Central memory CD4-positive, alpha-beta T cell (primary cell): ENCODE measurements at places on chromosomes 1 and 21.

GRCh38 chr1:28104866-28105467 lies 16.6 kb upstream of the EYA3 start:
- no peak for DNase-seq

- DNase-seq = no peak
Observed at GRCh38 chr21:18744840-18745239, 341.3 kb upstream of the TMPRSS15 start.

DNA sequence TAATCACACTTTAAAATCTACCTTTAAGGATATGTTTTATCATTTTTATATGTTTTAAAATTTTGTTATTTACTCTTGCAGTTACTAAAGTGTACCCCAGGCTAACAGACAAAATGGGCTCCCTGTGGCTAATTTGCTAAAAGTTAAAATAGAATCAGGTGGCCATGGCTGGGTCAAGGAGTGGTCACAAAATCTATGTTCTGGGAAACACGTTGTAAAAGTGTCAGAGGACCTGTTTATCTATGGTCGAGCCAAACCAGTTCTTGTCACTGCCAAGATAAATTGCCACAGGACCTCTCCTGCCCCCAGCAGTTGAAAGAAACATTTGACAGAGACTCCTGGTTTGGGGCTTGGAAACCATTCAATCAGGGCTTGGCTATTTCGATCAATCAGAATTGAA lies 21.2 kb upstream of the TTLL7 start:
- DNase-seq = no peak

- no peak for DNase-seq
Observed at GRCh38 chr1:54591127-54591756, 32.1 kb downstream of the FAM151A start.

DNA sequence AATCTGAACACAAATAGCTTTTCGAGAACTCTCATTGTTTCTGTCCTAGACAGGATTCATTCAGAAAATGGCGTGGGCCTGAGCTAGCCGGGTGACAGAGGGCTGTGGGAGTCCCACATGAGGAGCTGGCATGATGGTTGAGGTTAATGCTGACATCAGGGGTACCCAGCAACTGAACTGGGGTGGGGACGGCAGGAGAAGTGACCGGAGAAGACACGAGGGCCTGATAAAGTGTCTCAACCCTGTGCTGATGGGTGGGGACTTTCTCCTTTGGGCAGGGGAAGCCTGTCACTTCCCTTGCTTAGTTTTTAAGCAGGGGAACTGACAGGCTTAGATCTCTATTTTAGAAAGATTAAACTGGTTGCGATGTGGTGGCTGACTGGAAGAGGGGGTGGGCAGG lies 14.6 kb downstream of the CHIT1 start:
- DNase-seq = no peak

DNA sequence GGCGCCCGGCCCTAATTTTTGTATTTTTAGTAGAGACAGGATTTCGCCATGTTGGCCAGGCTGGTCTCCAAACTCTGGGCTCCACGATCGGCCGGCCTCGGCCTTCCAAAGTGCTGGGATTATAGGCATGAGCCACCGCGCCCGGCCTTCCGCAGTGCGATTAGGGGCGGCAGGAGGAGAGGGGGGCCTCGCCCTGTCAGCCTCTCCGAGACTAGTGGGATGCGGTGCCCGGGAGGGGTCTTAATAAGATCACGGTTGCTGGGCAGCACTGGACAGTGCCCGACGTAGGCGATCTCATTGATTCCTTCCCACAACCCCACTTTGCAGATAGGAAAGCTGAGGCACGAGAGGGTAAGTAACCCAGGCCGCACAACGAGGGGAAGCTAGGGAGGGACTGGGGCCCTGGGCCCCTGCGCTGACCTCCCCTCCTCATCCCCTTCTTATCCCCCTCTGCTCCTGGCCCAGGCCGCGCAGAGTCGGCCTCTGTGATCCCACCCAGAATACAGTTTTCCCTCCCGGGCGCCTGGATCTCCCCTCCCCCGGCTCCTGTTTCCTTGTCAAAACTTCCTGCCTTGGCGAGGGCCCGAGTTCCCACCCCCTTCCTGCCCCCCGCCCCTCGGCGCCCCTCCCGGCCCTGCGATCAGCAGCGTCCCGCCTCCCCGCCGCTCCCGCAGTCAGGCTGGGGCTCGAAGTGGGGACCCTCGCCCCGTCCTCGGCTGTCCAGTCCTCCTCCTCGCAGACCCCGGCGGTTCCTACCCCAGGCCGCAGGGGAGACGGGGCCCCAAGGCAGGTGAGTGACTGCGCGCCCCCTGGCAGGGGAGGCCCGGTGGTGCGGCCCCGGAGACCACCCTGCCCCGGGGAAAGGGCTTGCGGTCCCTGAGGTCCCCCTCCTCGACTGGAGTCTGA lies at the start of gene PEAR1:
Gene PEAR1, plus strand, starts transcription at position 671 of the 906 bp plus-strand sequence. CDS start 10,209 bp downstream, outside the sequence.
- no peak for DNase-seq

GRCh38 chr1:51515312-51515960 lies 3.6 kb downstream of the EPS15 start:
- no peak for DNase-seq

GRCh38 chr1:167401260-167401873 lies 117.0 kb downstream of the CD247 start:
- peak; percentile 36 for DNase-seq

- no peak for DNase-seq
Observed at GRCh38 chr1:204560590-204561150, 44.5 kb downstream of the MDM4 start.

- DNase-seq = no peak
Observed at GRCh38 chr1:17719874-17720273, 35.3 kb upstream of the ACTL8 start.

GRCh38 chr1:211327346-211327921 lies 801 bp downstream of the TRAF5 start:
- DNase-seq = peak; percentile 47

GRCh38 chr1:7684132-7684531 lies 87.0 kb upstream of the VAMP3 start:
- no peak for DNase-seq

DNA sequence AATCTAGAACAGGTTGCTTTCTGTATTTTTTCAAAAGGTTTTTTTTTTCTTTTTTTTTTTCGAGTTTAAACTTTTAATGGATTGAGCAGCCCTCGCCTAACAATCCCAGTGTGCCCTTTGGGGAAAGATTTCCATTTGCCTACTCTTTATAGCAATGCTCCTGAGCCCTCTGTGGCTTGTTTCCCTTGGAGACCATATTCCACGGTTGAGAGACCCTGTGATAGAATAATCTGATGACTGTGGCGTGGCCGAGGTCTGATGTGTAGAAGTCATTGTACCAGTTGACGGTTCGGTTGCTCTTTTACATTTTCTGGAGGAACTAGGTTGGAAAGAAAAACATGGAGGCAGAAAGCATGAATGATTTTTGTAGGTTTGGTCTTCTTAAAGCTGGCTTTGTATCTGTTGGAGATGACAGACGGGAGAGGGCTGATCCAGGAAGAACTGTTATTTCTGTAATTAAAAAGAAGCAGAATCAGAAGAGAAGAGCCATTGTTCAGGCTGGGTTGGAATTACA lies 305.7 kb upstream of the NRIP1 start:
- DNase-seq = no peak

- DNase-seq = no peak
Observed at GRCh38 chr1:1406101-1406820, 832 bp downstream of the MRPL20 start.

DNA sequence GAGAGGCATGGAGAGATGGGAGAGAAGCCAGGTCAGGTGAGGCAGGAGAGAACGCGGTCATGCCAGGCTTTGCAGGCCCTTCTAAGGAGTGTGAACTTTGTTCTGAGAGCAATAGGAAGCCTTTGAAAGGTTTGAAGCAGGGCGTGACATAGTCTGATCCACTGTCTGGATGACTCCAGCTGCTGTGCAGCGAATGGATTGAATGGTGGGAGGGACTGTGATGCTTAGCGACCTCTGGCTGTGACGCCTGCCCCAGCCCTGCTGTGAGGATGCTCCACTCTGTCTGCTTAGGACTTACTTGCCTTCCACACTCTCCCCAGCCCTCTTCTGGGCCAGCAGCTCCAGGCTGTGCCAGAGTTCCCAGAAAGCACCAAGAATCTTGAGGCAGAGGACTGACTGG lies 41.8 kb upstream of the POU3F1 start:
- DNase-seq = no peak

- DNase-seq = peak; percentile 90
Observed at GRCh38 chr1:37673920-37674319, 18.4 kb upstream of the CDCA8 start.

- no peak for DNase-seq
Observed at GRCh38 chr1:210617293-210617692, 288.6 kb downstream of the HHAT start.

- no peak for DNase-seq
Observed at GRCh38 chr1:35555601-35556477, 1.4 kb downstream of the KIAA0319L start.

GRCh38 chr1:169236880-169237279 lies 130.4 kb downstream of the ATP1B1 start:
- DNase-seq = no peak

DNA sequence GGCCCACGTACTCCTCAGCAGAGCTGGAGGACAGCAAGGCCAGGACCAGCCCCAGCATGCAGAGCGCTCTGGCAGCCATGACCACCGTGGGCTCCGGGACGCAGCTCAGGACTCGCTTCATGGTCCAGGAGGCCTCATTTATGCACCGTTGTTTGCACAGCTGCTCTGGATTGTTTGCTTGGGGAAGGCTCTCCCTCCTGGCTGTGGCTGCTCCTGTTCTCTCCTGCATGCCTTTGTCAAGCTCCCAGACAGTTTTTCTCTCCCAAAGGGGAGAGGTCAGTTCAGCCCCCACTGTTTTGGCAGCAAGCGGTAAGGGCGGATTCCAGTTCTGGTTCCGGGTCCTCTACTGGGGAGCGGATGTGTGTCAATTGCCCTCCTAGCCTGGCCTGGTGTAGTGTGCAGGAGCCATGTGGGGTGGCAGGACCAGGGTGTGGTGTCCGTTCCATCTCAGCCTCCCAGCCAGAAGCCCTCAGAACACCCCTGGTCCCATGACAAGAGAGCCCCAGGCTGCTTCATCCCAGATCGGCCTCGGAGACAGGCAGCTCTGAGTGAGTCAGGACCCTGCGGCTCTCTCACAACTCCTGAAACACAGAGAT lies at the start of gene TFF3:
Gene TFF3, minus strand, starts transcription at position 114 of the 596 bp plus-strand sequence. Its CDS starts 35 bp downstream, at position 79.
- no peak for DNase-seq

DNA sequence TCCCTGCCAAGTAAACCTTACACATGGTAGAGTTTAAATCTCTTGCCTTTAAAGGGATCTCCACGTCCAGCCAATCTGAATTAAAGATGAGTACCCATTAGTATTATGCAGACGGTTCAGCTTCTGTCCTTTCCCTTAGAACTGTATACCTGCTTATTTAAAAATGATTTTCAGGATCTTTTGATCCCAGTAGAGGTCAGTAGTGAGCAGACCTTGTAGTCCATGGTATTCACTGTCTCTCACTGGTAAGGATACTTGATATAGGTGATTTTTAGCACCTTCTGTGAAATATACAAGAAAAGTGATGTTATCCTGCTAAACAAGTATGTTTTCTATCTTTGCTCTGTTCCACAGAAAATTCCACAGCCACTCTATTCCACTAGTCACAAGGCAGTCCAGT lies 1211.6 kb upstream of the ADGRL4 start:
- DNase-seq = no peak

- DNase-seq = no peak
Observed at GRCh38 chr1:66511118-66511517, 22.8 kb upstream of the SGIP1 start.

- no peak for DNase-seq
Observed at GRCh38 chr1:158362482-158362881, 8.8 kb downstream of the CD1E start.

DNA sequence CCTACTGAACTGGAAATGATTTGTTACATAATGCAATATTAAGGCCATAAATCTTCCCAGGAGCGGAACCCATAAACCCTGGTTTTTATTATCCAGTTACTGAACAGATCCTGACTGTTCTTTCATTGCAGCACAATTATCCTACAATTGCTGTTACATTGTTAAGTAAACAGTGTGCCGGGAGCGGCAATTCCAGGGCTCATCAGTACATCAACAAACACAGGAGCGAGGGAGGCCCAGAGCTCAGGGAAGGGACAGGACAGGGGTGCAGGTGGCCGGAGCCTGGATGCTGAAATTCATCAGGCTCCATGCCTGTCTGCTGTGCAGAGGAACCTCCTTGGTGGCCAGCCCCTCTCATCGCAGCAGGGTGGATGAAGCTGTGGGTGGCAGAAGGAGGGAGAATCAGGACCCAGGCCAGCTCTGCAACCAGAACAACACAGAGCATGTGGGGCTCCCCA lies 544.7 kb downstream of the NPHP4 start:
- no peak for DNase-seq

DNA sequence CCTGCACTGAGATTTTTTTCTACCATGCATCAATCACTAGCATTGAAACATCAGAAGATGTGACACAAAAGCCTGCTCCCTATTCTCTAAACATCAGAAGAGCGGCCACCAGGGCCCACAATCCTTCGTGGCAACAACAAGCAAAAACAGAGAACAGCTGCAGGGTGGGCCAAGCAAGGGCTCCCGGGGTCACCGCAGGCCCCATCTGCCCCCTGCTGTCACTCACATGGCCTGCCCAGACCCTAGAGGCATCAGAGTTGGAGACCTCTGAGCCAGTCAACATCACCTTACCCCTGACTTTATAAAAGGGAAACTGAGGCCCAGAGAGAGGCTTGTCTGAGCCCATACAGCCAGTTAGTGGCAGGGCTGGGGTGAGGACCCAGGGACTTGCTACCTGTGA lies 1.8 kb downstream of the LAPTM5 start:
- DNase-seq = no peak

- DNase-seq = no peak
Observed at GRCh38 chr1:218382261-218382660, 37.1 kb downstream of the TGFB2 start.

GRCh38 chr1:37169743-37170275 lies 135.5 kb upstream of the GRIK3 start:
- DNase-seq = no peak

DNA sequence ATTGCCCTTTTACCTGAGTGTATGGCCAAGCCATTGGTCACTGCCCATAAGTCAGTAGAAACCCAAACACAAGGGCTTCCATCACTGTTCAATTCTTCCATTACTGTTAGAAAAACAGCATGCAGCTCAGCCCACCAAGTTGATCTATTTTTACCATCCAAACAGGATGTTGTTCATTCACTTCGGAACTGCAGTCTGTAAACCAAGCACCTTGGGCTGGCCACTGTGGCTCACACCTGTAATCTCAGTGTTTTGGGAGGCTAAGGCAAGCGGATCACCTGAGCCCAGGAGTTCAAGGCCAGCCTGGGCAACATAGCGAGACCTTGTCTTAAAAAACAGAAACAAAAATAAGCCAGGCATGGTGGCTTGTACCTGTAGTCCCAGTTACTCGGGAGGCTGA lies 8.7 kb upstream of the MFSD2A start:
- DNase-seq = no peak

- no peak for DNase-seq
Observed at GRCh38 chr1:173405834-173406233, 71.3 kb upstream of the PRDX6 start.
